ENCODE measurements at places on chromosomes 6 and 20. TPM values are rescaled to one million over a fixed set of nuclear protein-coding genes. Genes with fewer than 3 reads are reported as not detected.

DNA sequence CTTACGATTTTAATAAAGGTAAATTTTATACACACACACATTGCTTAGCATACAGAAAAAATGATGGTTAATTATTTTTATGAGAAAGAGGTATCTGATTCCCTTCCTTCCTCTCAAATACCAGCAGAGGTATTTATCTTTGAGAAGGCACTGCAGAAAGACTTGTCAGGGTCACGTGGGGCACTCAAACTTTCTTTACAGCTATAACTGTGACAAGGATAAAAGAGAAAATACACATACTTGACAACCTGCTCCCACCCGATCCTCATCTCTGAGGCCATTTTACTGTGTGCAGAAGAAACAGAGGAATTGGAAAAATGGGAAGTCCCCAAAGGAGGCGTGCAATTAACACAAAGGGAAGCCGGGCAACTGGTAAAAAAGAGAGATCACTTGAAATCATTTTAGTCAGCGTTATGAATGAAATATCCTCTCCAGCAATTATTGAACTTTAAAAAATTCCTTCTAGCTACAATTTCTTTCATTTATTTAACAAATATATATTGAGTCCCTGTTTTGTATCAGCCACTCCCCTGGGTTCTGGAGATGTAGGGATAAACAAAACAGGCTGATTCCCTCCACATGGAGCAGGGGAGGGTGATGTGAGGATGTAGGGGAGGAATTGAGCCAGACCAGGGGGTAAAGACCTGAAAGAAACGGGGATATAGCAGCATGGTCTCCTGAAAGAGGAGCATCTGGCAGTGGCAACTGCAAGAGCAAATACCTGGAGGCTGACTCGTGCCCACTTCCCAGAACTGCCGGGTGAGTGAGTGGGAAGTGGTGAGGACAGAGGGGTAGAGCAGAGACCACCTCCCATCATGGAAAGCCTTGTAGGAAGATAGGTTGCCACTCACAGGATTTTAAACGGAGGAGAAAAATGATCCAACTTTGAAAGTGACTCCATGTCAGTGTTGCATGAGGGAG is 510.3 kb downstream of the KIF16B start:
- DNase-seq, result no peak

- DNase-seq, result no peak
These were observed 40.3 kb downstream of the ATP9A start for GRCh38 chr20:51727872-51728271.

GRCh38 chr6:13709689-13710551 is 1.7 kb downstream of the RANBP9 start:
- DNase-seq, result peak; percentile 61

DNA sequence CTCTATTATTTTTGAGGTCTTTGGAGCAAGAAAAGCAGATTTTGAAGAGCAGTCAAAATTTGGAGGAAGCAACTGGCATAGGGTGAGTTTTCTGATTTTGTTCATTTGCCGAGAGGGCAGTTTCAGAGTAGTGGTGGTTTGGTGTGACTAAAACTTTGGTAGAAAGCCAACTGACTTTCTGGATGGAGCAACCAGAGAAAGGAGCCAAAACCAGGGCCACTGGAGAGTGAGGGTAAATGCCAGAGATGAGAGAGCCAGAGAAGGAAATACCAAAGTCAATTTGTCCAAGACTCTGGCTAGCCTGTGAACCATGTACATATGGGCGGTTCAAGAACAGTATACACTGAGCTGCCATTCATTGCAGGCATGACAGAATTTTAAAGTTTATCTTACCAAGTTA is 40.5 kb upstream of the ZBTB24 start:
- DNase-seq, result no peak

DNA sequence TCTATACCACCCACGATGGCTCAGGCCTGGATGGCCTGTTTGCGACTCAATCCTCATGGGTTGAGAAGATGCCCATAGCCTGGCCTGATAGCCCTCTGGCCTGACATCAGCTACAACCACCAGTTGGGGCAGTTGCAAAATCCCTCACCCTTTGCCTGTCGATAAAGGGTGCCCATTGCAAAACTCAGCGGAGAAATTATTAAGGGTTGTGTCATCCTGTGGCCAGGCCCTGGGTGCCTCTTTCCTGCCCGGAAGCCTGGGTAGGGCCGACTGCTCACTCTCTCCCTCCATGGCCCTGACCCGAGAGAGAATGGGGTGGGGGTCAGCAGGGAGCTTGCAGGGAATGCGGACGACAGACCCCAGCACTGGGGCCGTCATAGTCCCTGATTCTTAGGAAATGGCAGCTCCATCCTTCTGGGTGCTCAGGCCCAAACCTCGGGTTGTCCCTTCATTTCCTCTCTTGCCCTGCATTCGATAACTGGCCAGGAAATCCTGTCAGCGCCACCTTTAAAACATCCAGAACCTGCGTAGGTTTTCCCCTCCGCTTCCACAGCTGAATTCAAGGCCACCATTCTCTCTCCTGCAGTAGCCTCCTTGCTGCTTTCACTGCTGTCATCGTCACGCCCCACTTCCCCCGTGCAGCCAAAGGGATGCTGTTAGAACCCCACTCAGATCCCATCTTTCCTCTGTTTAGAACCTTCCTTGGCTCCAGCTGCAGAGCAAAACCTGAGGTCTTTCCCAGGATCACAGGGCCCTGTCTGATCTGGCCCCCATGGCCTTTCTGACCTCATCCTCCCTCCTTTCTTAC is 31.1 kb downstream of the CEBPB start:
- DNase-seq, result no peak

- DNase-seq, result peak; percentile 56
These were observed 107.3 kb downstream of the PRND start for GRCh38 chr20:4828830-4829513.

DNA sequence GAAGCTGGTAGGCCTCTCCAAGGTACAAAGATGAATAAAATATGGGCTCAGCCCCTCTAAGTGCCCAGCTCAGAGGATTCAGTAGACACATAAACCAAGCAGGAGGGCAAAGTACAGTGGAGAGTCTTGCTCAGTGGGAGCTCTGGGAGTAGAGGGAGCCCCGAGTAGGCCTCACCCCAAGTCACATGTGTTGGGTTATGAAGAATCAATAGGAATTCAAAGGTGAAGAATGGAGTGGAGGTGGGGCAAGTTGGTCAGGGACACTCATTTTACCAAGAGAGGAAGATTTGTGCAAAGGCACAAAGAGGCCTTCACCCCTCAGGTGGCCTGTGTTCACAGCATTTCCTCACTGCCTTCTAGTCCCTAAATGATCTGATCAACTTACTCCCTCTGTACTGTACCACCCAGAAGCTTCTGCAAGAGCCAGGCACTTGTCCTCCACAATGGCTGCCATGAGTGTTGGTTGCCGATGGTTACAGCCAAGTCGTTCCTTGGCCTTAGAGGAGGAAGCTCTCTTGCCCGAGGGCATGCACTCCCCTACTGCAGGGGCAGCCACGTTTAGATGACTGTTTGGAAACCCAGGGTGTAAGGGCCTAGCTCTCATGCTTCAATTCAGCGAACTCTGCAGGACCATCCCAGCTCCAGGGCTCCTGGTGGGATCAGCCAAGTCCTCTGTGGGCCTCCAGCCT is 6.7 kb upstream of the CDKN1A start:
- DNase-seq, result no peak

DNA sequence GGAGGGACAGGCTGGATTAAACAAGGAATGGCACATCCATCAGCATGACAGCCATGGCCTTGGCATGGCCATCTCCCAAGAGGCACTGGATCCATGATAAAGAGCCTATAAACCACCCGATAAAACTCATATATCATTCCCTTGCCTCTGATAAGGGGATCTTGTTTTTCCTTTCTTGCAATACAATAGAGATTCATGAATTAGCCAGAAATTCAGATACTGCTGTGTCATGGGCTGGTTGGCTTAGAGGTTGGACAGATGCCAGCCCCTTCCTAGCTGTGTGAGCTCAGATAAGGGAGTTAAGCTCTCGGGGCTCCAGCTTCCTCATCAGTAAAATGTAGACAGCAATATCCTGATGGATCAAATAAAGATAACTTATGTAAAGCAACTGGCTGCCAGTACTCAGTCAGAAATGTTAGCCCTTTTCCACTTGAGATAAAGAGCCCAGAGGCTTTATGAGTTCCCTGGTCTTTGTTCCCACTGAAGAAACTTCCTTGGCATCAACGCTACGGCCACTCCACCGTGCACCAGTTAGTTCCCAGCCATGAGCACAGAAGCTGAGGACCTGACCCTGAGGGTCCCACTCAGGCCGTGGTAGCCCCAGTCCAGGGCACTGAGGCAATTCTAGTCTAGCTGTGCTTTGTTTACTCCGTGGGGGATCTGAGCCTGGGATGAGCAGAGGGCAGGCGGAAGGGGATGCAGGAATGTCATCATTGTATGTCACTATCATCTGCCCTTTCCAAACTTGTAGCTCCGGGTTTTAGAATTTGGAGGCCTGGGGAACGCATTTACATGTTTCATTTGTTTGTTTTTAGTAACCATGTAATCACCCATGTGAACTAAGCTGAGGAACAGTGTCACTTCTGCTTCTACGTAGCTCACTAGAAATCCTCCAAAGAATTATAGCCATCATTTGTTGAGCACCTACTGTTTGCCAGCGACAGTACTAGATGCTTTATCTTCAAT is 67.2 kb upstream of the TBC1D7 start:
- DNase-seq, result peak; percentile 51

DNA sequence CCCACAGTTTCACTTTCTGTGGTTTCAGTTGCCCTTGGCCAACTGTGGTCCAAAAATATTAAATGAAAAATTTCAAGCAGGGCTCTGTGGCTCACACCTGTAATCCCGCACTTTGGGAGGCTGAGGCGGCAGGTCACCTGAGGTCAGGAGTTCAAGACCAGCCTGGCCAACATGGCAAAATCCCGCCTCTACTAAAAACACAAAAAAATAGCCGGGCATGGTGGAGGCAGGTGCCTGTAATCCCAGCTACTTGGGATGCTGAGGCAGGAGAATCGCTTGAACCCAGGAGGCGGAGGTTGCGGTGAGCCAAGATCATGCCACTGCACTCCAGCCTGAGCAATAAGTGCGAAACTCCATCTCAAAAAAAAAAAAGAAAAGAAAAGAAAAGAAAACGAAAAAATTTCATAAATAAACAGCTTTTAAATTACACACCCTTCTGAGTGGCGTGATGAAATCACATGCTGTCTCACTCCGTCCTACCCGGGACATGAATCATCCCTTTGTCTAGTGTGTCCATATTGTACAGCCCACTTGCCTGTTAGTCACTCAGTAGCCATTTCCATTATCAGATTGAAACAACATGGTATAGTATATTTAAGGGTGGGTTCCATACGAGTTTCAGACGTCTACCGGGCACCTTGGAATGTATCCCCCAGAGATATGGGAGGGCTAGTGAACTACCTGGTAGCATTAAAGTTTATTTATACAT is 11.7 kb downstream of the PTPRK start:
- DNase-seq, result no peak

DNA sequence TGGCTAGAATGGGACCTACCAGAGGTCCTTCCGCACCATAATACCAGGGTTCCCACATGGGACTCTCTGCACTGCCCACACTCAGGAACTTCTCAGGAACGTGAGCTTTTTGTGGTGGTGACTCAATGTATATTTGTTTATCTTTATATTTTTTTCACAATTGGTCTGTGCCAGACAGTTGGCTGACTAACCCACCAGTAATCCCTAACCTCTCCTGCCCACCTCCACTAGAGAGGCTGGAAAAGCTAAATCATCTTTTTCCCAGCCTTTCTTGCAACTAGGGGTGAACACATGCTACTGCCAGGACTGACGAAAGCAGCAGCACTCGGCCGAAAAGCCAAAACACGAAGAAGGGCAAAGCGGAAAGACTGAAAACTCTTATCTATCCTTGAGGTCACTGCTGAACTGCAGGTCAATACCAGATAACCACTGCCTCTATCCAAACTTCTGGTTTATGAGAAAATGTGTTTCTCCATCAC is 112.9 kb downstream of the TRERF1 start:
- no peak for DNase-seq

GRCh38 chr20:13672690-13673089 is 34.0 kb upstream of the TASP1 start:
- DNase-seq, result no peak

DNA sequence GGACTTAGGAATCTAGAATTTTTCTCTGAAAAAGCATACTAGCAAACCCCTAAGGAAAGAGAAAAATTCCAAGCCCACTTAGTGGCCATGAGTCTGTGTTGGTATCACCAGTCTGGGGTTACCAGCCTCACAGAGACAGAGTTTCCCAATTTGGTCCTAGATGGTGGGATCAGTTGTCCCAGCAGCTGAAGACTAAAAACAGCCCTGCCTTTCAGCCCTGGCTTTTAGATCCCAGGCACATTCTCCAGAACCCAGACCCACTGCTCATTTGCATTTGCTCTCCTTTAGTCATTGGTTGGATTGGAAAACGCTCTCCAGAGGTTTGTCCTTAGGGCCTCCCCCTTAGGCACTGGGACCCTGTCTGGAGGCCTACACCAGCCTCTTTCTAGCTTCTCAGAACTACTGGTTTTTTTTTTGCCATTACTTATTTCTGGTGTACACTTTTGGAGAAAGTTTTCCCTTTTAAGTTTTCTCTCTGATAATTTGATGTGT is 39.1 kb upstream of the FOXO3 start:
- DNase-seq, result no peak

DNA sequence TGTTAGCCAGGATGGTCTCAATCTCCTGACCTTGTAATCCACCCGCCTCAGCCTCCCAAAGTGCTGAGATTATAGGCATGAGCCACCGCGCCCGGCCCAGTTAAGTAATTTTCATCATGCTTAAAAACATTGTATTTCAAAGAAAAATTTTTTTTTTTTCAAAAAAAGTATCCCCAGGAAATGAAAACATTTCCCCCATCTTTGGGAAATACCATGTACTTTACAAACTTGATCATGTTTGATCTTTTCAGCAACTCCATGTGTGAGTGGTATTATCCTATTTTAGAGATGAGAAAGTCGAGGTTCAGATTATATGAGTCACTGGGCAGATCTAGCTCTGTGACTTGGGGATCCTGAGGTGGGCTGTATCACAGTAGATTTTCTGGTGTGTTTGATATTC is 11.8 kb downstream of the CHMP4B start:
- DNase-seq, result no peak

- no peak for DNase-seq
These were observed 104.2 kb downstream of the TFAP2B start for GRCh38 chr6:50922579-50923525.

- DNase-seq, result peak; percentile 64
These were observed 13.9 kb downstream of the PLCB4 start for GRCh38 chr20:9082741-9083140.

The SPATA25 gene
- 0.83 TPM for polyA plus RNA-seq

The KHDC1L gene
- 0.83 TPM for polyA plus RNA-seq

The RNF5 gene
- polyA plus RNA-seq, result 231 TPM

The SASH1 gene
- 11.3 TPM for polyA plus RNA-seq

The SYCP2 gene
- 0.22 TPM for polyA plus RNA-seq

The GRIK2 gene
- polyA plus RNA-seq, result 0.64 TPM

The OR2H1 gene
- polyA plus RNA-seq, result not detected

The POU3F2 gene
- 9.1 TPM for polyA plus RNA-seq

The NKX2-2 gene
- polyA plus RNA-seq, result 6.9 TPM

The KIAA0408 gene
- 24.9 TPM for polyA plus RNA-seq
